Activated CD4-positive, alpha-beta T cell treated with anti-CD3 and anti-CD28 coated beads, Interleukin-2, amount 10 ng/mL, durations not matched to agents 7 days and 5 days (primary cell): ENCODE measurements at places on chromosomes 7 and 10. TPM values are rescaled to one million over a fixed set of nuclear protein-coding genes. Genes with fewer than 3 reads are reported as not detected.

GRCh38 chr7:131845573-131846314, 289.3 kb upstream of the PODXL start:
- no peak for DNase-seq

The RSPH10B2 gene
- 0.31 TPM for total RNA-seq

The NKX2-3 gene
- total RNA-seq = not detected

DNA sequence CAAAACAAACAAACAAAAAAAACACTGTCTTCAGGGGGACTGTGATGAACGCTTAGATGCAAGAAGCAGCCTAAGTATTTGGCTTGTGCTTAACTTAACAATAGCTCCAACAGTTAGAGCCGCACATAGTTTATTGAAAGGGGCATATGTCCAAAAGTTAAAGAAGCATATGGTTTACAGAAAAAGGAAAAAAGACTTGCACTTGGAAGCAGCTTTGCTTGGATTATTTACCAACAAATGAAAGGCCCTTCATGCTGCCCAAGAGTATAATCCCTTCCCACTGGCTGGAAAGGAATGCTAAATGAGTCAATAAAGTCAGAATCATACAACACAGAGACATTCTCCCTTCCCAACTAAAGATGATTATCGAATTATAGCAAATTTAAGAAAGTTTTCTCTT, 77.9 kb downstream of the GLI3 start:
- no peak for DNase-seq

- DNase-seq = no peak
These were observed 2.0 kb upstream of the ASB13 start for GRCh38 chr10:5668429-5668828.

The MRLN gene
- not detected for total RNA-seq
